Naive thymus-derived CD4-positive, alpha-beta T cell (primary cell): ENCODE measurements at places on chromosomes 2 and 18. TPM values are rescaled to one million over a fixed set of nuclear protein-coding genes. Genes with fewer than 3 reads are reported as not detected.

DNA sequence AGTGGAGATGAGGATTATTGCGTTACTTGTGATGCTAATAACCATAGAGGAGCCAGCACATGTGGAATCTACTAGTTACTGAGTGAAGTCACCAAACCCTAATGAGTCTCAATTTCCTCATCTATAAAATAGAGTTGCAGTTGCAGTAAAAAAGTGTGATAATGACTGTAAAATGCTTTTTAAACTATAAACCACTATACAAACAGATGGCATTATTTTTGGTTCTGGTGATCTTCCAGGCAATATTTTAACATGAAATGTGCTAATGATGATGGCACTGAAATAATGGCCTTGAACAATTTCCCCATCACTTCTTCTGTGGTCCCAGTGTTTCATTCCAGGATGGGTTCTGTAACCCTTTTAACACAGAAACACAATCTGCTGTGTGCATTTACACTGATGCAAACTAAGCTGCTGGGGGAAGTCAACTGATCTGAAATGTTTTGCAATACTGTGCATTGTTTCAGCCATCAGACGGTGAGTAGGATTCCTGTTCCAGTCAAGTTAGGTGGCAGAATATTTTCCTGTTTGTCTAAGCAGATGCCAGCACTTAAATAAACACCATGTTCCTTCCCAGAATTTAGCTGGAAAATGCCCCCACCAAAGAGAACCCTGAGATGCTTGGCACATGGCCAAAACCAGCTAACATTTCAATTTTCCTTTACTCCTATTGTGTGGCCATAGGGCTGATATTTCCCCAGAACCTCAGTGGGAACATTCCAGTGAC, 52.6 kb downstream of the TACR1 start:
- H3K27me3 ChIP-seq = no peaks in the 10 kb centered on the region
- no peaks in the 10 kb centered on the region for H3K4me1 ChIP-seq
- no peak overlapping the region for H3K4me3 ChIP-seq
- no peak overlapping the region for H3K27ac ChIP-seq

DNA sequence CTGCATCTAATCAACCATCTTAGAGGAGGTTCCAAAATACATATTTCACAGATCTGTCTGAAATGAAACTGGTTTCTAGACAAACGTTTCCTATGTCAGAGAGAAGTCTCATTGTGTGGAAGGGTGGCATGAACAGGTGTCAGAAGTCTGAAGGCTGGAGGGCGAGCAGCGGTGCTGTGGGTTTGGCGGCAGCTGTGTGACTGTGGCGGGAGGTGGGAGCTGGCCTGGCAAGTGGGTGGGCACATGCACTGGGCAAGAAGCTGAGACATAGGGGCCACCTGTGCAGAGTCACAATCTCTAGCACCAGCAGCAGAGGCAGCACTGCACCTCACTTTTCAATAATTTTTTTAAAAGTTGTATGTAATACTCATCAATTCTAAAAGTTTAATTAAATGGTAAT, 346.3 kb downstream of the DSC3 start:
- H3K27ac ChIP-seq = no peak overlapping the region
- H3K4me3 ChIP-seq = no peak overlapping the region
- no peaks in the 10 kb centered on the region for H3K4me1 ChIP-seq
- H3K27me3 ChIP-seq = no peaks in the 10 kb centered on the region

DNA sequence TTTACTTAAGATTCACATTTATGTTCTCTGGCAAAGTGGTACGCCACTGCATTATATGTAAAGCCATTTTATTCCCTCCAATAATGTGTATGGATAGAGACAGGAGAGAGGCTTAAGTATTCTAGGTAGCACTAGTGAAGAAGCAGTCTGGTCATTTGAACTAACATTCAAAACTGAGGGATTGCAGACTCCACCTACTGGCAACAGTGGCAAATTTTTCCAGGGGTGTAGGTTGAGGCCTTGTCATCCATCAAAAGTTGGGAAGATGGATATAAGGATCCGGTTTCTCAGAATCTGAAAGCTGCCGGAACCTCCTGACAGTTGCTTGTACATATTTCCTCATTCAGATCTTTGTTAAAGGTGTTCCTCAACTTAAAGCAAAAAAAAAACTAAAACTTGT, 465.5 kb upstream of the FSHR start:
- no peak for DNase-seq
- H3K27ac ChIP-seq = no peak overlapping the region
- H3K4me1 ChIP-seq = no peaks in the 10 kb centered on the region
- no peak overlapping the region for H3K4me3 ChIP-seq
- H3K36me3 ChIP-seq = no peaks in the 10 kb centered on the region
- no peaks in the 10 kb centered on the region for H3K27me3 ChIP-seq

DNA sequence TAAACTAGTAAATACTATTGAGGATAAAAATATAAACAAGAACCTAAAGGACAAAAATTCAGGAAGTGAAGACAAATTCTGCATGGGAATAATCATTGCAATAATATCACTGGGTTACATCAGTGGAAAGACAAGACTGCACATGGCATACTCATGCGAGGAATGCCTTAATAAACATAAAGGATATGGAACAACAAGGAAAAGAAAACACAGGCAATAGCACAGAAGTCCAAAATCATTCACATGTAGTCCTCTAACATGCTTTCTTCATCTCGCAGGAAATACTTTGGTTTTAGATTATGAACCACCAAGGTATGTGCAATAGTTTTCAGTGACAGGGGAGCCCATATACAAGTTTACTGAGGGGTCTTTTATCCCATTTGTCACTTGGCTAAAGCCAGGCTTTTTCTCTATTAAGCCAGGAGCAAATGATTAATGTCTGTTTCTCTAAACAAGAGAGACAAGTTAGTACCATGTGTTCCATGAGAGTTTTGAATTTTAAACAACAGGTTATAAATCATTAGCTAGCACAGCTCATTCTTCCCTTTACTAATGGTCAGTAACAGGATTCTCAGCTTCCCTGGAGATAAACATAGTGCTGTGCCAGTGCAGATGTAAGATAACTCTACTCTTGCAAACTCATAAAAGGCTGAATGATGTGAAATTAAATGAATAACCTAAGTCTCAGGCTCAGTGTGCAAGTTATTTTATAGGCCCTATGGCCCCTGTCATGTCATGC, 353.6 kb upstream of the FSIP2 start:
- H3K36me3 ChIP-seq = no peaks in the 10 kb centered on the region
- no peak overlapping the region for H3K27ac ChIP-seq
- no peak overlapping the region for H3K4me3 ChIP-seq
- H3K27me3 ChIP-seq = no peaks in the 10 kb centered on the region
- DNase-seq = no peak

GRCh38 chr2:206423147-206423546, 20.2 kb upstream of the ADAM23 start:
- no peaks in the 10 kb centered on the region for H3K36me3 ChIP-seq
- no peak for DNase-seq
- no peaks in the 10 kb centered on the region for H3K4me1 ChIP-seq
- no peak overlapping the region for H3K4me3 ChIP-seq

- no peak overlapping the region for H3K4me3 ChIP-seq
- DNase-seq = no peak
- no peak overlapping the region for H3K27ac ChIP-seq
- H3K4me1 ChIP-seq = no peaks in the 10 kb centered on the region
- H3K27me3 ChIP-seq = no peaks in the 10 kb centered on the region
Measured at GRCh38 chr18:24937639-24938275, 414.2 kb downstream of the ZNF521 start.

The ASB18 gene
- not detected for polyA plus RNA-seq

DNA sequence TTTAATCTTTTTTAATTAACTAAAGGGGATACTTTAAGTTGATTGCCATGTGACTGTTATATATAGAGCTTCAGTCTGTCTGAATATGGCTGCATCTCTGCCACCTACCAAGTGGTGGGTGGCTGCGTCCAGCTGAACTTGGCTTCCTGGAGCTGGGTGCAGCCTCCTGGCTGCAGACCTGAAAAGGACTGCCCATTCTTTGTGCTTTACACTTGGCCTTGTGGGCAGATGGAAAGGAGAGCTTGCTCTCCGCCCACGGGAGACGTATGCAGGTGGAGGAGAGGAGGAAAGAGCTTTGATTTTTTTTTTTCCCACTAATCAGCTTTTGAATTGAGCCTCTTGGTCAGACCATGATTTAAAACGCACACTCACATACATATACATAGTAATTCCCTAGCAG, 34.7 kb downstream of the NCK2 start:
- DNase-seq = no peak
- H3K27ac ChIP-seq = peak overlapping the region; percentile 85
- H3K27me3 ChIP-seq = no peaks in the 10 kb centered on the region
- no peaks in the 10 kb centered on the region for H3K36me3 ChIP-seq
- no peak overlapping the region for H3K4me3 ChIP-seq
- H3K4me1 ChIP-seq = peaks cover 95% of the 10 kb centered on the region

DNA sequence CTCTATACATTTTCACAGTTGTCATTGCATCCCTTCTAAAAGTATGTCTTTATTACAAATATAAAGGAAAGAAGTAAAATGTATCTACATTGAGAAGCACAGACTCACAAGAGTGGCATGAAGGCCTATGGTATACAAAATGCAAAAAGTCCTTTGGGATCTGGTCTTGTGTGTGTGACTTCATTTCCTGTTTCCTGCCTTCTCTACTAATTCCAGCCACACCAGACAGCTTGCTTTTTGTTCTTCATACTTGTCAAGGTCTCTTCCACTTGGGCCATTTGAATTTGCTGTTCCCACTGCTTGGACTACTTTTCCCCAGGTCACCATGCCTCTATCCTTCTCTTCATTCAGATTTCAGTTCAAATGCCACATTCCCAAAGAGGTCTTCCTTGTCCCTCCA, 6.7 kb upstream of the PNO1 start:
- no peak overlapping the region for H3K4me3 ChIP-seq
- no peaks in the 10 kb centered on the region for H3K36me3 ChIP-seq
- DNase-seq = no peak
- H3K27me3 ChIP-seq = no peaks in the 10 kb centered on the region

The ABCB11 gene
- polyA plus RNA-seq = not detected

- no peak overlapping the region for H3K27ac ChIP-seq
- H3K36me3 ChIP-seq = no peaks in the 10 kb centered on the region
- H3K4me3 ChIP-seq = no peak overlapping the region
- no peak for DNase-seq
Measured at GRCh38 chr18:48893608-48894600, 56.9 kb downstream of the SMAD7 start.

- no peak overlapping the region for H3K27ac ChIP-seq
- H3K4me1 ChIP-seq = no peaks in the 10 kb centered on the region
- no peak overlapping the region for H3K4me3 ChIP-seq
- H3K36me3 ChIP-seq = no peaks in the 10 kb centered on the region
- no peaks in the 10 kb centered on the region for H3K27me3 ChIP-seq
Measured at GRCh38 chr2:238862701-238863100, 14.8 kb downstream of the TWIST2 start.

The RAB17 gene
- polyA plus RNA-seq = not detected
